ENCODE measurements at places on chromosomes 6 and 20.

DNA sequence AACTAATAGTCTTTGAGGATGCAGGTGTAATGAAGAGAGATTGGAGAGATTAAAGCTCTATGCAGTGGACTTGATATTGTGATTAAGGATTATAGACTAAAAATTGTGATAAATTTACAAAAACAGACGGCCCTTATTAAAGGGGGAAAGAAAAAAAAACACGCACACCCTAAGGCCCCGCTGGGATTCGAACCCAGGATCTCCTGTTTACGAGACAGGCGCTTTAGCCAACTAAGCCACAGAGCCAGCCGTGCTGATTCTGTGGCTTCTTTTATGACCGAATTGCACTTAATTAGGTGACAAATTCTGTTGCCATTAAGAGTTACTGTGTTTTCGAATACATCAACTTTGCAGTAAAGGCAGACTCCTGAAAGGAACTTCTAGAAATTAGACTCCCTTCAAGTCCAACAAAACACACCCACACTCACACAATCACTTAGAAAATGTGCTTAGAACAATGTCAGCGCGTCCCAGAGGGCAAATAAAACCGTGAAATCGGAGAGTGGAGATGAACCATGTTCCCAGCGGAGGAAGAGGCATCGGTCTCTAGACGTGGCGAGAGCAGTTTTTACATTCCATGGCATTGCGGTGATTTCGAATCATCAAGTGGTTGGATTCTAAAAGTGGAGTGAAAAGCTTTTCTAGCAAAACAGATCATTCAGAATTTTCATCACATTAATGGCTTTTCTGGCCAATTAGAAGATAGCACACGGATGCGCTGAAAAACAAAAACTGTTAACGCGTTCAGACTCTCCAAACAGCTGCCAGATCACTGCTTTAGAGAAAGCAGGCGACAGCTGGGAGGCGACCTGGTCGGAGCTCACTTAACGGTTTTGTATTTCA lies 122.6 kb downstream of the GPX5 start:
- peak; percentile 92 for DNase-seq

- DNase-seq = no peak
Observed at GRCh38 chr6:21034345-21034744, 500.1 kb downstream of the CDKAL1 start.

DNA sequence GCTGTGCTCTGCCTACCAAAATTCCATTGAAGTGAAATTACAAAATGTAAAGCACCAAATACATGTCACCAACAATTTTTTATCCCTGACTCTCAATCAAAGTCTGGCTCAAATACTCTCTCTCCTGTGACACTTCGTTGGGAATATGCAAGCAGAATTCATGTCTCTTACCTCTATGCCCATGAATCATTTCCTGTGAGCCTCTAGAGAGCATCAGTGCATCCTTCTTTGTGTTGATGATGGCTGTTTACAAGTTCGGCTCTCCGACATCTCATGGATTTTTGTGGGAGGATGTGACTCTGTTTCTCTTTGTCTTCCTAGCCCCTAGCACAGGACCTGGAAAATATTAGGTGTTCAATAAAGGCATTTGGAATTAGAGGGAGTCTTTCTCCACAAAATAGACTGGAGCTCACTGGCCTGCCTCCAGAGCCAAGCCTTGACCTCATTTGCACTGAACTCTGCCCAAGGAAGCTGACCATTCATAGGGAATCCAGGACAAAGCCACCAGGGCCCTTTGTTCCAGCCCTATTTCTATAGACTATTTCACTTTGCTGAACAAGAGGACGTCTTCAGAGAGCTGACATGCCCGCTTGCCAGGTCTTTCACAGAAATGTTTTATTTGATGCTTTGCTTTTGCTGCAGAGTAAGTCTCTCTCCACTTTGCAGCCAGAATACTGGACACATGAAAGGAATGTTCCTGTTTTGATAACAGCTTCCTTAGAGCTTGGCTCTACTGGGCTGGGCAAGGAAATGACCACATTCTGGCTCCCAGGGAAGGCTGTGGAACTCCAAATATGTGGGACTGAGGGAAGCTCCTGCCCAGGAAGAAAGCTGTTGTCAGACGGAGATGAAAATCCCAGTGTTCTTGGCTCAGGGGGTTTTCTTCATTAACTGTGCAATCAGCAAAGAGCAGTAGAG lies 194.5 kb upstream of the CDYL start:
- DNase-seq = no peak

GRCh38 chr6:93213028-93213427 lies 206.3 kb downstream of the EPHA7 start:
- DNase-seq = no peak

DNA sequence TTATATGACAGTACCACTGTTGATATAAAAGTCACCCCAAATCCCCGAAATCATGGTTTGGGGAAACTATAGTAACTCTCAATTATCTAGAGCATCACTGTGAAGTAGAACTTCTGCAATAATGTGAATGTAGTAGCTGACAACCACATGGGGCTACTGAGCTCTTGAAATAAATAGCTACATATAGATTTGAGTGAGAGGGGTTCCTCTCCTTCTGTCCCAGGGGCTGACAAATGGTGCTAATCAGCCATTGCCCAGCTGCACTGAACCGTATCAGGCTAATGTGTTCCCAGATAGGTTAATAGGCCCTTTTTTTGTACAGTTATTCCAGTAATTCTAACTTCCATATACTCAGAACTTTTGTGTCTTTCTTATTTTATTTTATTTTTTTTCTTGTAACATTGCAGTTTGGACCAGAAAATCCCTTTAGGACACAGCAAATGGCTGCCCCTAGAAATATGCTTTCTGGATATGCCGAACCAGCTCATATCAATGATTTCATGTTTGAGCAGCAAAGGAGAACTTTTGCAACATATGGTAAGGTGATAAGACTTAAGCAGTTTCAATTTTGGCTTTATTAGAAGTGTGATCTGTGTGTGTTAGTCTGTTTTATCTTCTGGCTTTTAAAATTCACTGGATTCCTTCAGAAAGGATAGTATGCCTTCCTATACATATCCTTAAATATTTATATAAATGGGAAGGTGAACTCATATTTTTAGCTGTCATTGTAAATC lies 21.1 kb downstream of the CDC40 start:
- DNase-seq = no peak

DNA sequence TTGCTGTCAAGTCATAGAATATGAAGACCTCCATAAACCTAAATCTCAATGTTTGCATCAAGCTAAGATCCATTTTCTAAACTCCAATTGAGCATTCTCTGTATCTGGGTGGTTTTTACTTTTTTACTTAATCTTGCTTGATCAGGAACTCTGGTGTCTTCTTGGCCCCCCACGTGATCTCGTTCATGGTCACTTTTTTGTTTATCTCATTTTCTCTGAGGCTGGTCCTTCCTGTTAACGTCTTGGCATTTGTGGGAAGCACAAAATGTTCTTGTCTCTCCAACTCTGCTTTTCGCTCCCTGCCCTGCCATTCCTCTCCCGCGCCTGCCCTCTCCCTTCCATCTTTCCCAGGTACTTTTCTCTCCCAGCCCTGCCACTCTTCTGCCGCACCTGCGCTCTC lies 14.0 kb upstream of the MAPRE1 start:
- DNase-seq = no peak

DNA sequence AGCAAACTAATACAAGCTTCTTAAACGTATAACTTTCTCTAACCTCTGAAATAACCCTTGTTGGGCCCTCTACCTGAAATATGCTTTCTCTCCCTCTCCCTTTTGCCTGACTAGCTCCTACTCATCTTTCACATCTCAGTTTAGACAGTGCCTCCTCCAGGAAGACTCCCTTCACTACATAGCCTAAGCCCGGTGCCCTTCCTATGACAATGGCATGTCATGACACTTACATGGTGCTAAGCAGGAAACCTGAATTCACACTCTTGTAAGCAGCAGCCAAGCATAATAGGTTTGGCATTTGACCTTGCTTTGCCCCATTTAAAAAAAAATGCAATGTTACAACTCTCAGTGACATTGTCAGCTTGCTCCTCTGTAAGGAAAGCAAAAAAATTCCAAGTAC lies 33.1 kb upstream of the FBXL4 start:
- no peak for DNase-seq

DNA sequence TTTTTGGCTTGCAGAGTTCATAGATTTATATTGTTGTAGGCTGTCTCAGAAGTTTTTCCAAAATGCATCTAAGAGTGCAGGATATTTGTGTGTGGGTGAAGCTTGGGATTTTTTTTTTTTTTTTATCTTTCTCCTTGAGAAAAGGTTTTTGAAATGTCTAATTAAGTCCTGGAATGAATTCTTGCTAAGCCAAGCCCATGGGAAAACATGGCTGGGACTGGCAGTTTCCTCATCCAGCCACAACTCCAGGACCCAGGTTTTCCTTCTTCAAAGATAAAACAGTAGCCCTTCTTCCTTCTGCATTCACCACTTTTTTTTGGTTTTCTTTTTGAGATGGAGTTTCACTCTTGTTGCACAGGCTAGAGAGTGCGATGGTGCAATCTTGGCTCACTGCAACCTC lies 242.5 kb upstream of the JAG1 start:
- DNase-seq = no peak

GRCh38 chr6:45045253-45045601 lies 282.9 kb upstream of the RUNX2 start:
- DNase-seq = no peak

DNA sequence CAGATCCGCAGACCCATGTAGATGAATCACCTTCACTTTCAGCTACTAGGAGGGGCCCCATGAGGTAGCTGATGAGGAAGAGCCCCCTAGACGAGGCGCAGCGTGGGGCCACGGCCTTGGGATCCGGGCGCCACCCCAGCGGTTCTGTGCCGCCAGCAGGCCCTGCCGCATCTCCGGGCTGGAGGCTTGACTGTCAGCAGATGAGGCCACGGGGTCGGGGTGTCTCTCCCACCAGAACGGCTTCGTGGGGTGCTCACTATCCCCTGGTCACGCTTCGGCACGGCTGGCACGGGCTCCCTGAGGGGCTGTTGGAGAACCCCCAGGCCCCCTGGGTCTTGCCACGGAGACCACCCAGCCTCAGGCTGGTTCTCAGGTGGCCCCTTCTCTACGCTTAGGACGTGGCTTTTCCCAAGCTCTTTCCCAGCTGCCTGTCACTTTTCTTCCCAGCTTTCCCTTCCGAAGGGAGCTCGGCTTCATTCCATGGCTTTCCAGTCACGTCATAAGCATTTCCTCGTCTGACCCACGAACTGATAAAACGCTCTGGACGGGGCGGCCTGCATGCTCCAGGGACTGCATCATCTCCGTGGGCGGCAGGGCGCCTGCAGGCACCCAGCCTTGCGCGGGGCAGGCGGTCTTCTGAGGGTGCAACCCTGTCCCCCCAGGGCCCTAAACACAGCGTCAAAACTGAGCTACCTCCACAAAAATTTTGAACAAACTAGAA lies 85.9 kb downstream of the THBS2 start:
- DNase-seq = no peak

- DNase-seq = peak; percentile 81
Observed at GRCh38 chr6:111653979-111654378, 48.3 kb upstream of the TRAF3IP2 start.

DNA sequence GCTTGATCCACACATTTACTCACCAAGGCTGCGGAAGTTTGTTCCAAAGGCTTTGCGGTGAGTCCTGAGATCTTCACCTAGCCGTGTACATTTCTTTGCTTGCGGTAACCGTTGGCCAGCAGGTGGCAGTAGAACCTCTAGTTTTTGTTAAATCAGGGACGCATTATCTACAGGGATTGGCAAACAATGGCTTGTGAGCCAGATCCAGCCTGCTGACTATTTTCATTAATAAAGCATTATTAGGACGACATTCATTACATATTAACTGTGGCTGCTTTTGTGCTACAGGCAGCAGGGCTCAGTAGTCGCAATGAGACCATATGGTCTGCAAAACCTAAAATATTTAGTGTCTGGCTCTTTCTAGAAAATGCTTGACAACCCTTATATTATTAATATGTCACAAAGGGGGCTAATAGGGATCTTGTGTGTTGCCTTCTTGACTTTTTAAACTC lies 174.1 kb downstream of the DOK5 start:
- peak; percentile 81 for DNase-seq

Measured in NCI-H2171 (cell line).